Muscle of arm (tissue), 14 donors: ENCODE measurements at places on chromosomes 6 and 20. TPM values are rescaled to one million over a fixed set of nuclear protein-coding genes. Genes with fewer than 3 reads are reported as not detected.

MYCT1 gene
- polyA plus RNA-seq, result 18.9 TPM

HLA-DQA2 gene
- polyA plus RNA-seq, result 0.27 TPM

KHDC3L gene
- not detected for polyA plus RNA-seq

CD24 gene
- polyA plus RNA-seq, result 20.9 TPM

B3GAT2 gene
- polyA plus RNA-seq, result 1.4 TPM
